A673 (cell line): ENCODE measurements at places on chromosomes 4 and X. TPM values are rescaled to one million over a fixed set of nuclear protein-coding genes. Genes with fewer than 3 reads are reported as not detected.
A peak's percentile ranks its signal among the peaks of the same experiment; 100 is the strongest.

UGT2B17 gene
- not detected in 2 replicates for total RNA-seq

ADH1B gene
- not detected in 2 replicates for total RNA-seq

TMPRSS11E gene
- total RNA-seq: not detected in 2 replicates

FAM90A26 gene
- not detected in 2 replicates for total RNA-seq

FAM236A gene
- not detected in 2 replicates for total RNA-seq

GRCh38 chr4:661881-662761 lies 12.0 kb downstream of the ATP5ME start:
- H3K27ac ChIP-seq: no peak overlapping the region
- peaks cover 4% of the 10 kb centered on the region for H3K4me1 ChIP-seq
- no peak overlapping the region for H3K4me3 ChIP-seq
- no peaks in the 10 kb centered on the region for H3K36me3 ChIP-seq
- no peaks in the 10 kb centered on the region for H3K27me3 ChIP-seq
- no peak for DNase-seq

DNA sequence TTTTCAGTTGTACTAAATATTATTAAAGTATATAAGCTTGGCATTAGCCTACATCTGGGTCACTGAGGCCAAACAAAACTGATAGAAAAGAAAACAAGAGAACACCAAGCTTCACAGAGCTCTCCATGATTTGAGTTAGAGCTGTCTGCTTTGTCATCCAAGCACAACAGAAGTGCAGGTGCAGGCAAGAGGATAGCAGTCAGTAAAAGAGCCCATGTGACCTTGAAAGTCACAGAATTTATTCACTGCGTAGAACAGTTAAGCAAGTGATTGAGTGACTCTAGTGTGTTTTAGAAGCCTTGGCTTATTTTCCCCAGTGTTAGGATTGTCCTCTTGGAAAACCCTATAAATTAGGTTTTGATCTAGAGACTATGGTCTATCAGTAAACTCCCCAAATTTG lies 49.4 kb upstream of the PRDM5 start:
- H3K27me3 ChIP-seq: no peaks in the 10 kb centered on the region
- H3K4me1 ChIP-seq: no peaks in the 10 kb centered on the region
- H3K27ac ChIP-seq: no peak overlapping the region
- no peak for DNase-seq

DNA sequence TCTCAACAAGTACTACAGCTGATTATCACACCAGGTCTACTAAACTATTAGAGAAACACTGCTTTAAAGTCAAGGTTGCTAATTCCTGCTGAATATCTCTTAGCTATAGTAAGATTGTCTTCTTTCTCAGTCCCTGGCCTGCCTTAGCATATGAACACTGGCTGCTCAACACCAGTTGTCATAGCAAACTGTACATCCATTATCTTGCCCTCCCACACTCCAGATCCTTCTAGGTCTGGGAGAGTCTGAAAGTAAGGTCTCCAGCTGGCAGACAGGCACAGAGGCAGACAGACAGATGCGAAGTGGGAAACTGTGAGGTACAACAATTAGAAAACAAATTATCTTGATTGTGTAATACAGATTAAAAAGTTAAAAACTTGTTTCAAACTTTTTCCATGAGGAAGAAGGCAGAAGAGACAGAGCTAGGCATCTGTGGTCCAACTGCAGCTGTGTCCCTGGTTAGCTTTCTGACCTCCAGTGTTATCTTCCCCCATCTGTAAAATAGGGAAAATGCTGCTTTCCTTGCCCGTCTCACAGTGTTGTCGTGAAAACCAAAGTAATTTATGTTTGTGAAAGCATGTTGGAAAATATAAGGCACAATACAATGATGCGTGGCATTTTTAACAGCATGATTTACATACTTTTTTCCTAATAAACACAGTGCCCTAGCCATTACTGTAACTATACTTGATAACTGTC lies 133.8 kb downstream of the KLHL13 start:
- no peaks in the 10 kb centered on the region for H3K27me3 ChIP-seq
- H3K4me1 ChIP-seq: peaks cover 22% of the 10 kb centered on the region
- H3K4me3 ChIP-seq: no peak overlapping the region
- DNase-seq: peak; percentile 44
- no peak overlapping the region for H3K27ac ChIP-seq
- no peaks in the 10 kb centered on the region for H3K36me3 ChIP-seq

DNA sequence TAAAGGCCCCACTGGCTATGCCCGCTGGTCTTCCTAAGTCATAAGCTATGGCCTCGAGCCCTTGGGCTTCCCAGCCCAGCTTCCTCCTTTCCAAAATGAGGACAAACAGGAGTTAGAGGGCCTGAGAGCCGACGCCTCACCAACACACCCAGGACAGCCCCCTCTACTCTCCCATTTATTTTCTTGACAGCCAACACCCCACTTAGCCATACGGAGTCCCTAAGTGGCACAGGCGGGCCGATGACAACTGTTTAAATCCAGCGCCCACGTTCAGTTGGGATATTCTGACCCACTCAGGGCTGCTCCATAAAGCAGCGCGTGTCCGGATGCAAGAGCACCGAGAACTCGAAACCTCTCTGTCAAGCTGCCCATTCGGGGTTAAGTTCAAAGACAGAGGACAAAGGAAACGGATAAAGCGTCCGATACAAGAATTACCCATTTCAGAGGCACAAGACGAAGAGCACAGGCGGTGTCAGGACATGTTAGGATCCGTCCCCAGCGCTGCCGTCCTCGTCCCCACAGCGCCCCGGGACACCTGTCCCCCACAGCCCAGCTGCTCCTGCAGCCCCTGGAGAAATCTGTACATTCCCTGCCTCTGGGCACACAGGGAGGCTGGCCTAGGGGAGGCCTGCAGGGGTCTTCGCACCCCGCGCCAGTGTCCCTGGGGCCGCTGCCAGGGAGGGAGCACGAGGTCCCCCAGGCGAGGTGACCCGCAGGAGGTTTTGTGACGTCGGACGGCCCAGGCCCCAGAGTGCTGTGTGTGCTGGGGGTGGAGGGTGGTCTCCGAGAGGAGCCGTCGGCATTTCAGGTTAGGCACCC lies 1.2 kb downstream of the PRKX start:
- no peaks in the 10 kb centered on the region for H3K4me1 ChIP-seq
- no peaks in the 10 kb centered on the region for H3K27me3 ChIP-seq
- peak overlapping the region; percentile 81 for H3K4me3 ChIP-seq
- DNase-seq: no peak
- H3K27ac ChIP-seq: peak overlapping the region; percentile 70
- no peaks in the 10 kb centered on the region for H3K36me3 ChIP-seq

- H3K27ac ChIP-seq: no peak overlapping the region
- H3K4me1 ChIP-seq: no peaks in the 10 kb centered on the region
- H3K4me3 ChIP-seq: no peak overlapping the region
- no peak for DNase-seq
Observed at GRCh38 chr4:11069083-11069482, 359.6 kb downstream of the HS3ST1 start.

GRCh38 chrX:150465881-150466775 lies 102.3 kb upstream of the MTM1 start:
- DNase-seq: no peak
- no peaks in the 10 kb centered on the region for H3K36me3 ChIP-seq
- no peak overlapping the region for H3K27ac ChIP-seq
- H3K27me3 ChIP-seq: no peaks in the 10 kb centered on the region
- no peak overlapping the region for H3K4me3 ChIP-seq
- H3K4me1 ChIP-seq: no peaks in the 10 kb centered on the region

- no peaks in the 10 kb centered on the region for H3K36me3 ChIP-seq
- H3K27ac ChIP-seq: no peak overlapping the region
- no peaks in the 10 kb centered on the region for H3K4me1 ChIP-seq
- no peaks in the 10 kb centered on the region for H3K27me3 ChIP-seq
- DNase-seq: no peak
Observed at GRCh38 chr4:94947681-94948108, 189.9 kb downstream of the BMPR1B start.

DNA sequence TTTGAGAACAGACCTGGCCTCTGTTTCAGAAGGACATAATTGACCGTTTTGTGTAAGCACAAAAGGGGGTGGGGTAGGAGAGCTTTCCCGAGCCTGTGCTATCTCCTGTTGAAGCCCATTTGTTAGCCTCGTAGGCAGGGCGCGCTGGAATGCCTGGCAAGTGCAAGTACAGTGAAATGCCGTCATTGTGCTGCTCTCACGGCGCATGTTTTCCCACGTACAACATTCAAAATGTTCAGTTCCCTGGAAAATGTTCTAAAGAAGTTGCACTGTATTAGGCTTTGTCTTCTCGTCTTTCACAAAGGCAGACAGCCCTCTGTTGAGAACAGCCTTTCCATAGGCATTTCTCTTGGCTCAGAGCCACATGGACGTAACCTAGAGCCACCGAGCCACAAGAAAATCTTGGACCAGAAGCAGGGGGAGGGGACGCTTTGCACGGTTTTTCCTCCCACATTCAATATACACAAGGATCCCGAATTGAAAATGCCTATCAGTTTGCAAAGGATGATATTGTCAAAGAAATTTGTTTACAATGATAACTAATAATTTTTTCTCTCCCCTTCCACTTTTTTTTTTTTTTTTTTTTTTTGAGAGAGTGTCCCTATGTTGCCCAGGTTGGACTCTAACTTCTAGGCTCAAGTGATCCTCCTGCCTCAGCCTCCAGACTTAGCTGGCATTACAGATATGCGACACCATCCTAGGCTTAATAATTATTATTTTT lies 54.6 kb upstream of the RAPGEF2 start:
- H3K4me1 ChIP-seq: peaks cover 18% of the 10 kb centered on the region
- no peak overlapping the region for H3K27ac ChIP-seq
- peak; percentile 71 for DNase-seq
- H3K36me3 ChIP-seq: no peaks in the 10 kb centered on the region
- H3K27me3 ChIP-seq: no peaks in the 10 kb centered on the region
- H3K4me3 ChIP-seq: peak overlapping the region; percentile 32

- peaks cover 14% of the 10 kb centered on the region for H3K4me1 ChIP-seq
- peak; percentile 28 for DNase-seq
- no peaks in the 10 kb centered on the region for H3K27me3 ChIP-seq
- no peaks in the 10 kb centered on the region for H3K36me3 ChIP-seq
Observed at GRCh38 chr4:100938698-100939097, 408.6 kb downstream of the PPP3CA start.

- H3K27ac ChIP-seq: no peak overlapping the region
- no peaks in the 10 kb centered on the region for H3K27me3 ChIP-seq
- H3K4me1 ChIP-seq: no peaks in the 10 kb centered on the region
- no peak overlapping the region for H3K4me3 ChIP-seq
- no peak for DNase-seq
Observed at GRCh38 chrX:99078301-99078700, 1331.8 kb downstream of the PCDH19 start.

GRCh38 chr4:104472766-104473165 lies 21.9 kb downstream of the CXXC4 start:
- no peaks in the 10 kb centered on the region for H3K27me3 ChIP-seq
- no peaks in the 10 kb centered on the region for H3K36me3 ChIP-seq
- no peak overlapping the region for H3K4me3 ChIP-seq

DNA sequence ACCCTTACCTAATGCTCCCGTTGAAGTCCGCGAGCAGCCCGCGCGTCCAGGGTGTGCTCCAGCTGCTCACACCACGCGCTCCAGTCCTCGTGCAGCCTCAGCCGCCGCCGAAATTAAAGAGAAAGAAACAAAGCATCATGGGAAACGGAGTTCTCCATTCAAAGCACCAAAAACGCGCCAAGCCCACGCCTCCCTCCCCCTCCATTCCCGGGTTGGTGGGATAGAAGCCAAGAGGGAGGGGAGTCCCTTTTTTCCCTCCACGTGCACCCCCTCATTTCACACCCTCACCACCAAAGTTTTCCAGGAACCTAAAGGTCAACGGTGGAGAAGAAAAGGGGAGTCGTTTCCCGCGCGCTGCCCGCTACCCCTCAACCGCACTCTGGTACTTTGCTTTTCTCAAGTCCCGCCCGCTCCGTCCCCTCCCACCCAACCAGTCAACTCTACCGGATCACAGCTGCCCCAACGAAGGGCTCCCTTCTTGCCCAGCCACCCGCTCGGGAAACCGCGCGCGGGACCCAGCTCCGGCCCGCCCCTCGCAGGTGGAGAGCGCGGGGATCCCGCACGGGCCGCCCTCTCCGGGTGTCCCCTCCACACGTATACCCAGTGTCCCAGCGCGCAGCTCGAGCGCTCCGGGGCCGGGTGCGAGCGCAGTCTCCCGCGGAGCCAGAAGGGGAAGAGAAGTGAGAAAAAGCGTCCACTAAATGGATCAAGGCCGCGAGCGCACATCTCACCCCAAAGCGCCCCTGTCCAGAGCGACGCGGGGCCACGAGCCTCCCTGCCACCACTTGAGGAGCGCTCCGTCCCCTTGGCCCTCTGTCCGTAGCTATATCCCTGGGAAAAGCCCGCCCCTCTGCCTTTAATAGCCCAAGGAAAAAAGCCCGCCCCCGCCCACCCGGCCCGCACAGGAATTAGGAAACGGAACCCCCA lies 65.1 kb upstream of the CCDC160 start:
- H3K27me3 ChIP-seq: peaks cover 62% of the 10 kb centered on the region
- DNase-seq: peak; percentile 40
- no peaks in the 10 kb centered on the region for H3K36me3 ChIP-seq
- H3K27ac ChIP-seq: no peak overlapping the region
- H3K4me3 ChIP-seq: peak overlapping the region; percentile 34

DNA sequence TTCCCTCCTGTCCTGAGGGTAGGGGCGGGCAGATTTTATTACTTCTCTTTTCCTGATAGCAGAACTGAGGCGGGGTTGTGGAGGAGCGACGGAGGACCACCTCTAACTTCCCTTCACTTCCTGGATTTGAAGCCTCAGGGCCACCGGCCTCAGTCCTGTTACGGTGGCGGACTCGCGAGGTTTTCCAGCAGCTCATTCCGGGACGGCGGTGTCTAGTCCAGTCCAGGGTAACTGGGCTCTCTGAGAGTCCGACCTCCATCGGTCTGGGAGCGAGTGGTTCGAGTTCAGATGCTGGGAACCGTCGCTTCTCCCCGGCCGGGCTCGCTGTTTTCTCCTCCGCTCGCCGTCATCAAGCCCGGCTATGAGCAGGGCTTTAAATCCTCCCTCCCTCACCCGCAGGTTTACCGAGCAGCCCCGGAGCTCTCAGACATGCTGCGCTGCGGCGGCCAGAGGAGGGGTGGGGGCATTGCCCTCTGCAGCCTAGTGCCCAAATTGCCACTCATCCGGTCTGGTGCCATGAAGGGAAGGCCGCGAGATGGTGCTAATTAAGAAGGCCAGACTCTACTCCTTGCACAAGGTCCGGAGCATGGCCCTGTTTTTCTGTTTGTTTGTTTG lies 23.3 kb downstream of the HAND2 start:
- H3K4me3 ChIP-seq: no peak overlapping the region
- no peak for DNase-seq
- no peak overlapping the region for H3K27ac ChIP-seq
- H3K36me3 ChIP-seq: no peaks in the 10 kb centered on the region
- no peaks in the 10 kb centered on the region for H3K27me3 ChIP-seq

- DNase-seq: no peak
- peak overlapping the region; percentile 89 for H3K4me3 ChIP-seq
- H3K36me3 ChIP-seq: no peaks in the 10 kb centered on the region
- H3K4me1 ChIP-seq: peaks cover 19% of the 10 kb centered on the region
- H3K27ac ChIP-seq: peak overlapping the region; percentile 52
Observed at GRCh38 chr4:165207016-165207430, 338 bp upstream of the KLHL2 start.

- no peaks in the 10 kb centered on the region for H3K4me1 ChIP-seq
- no peaks in the 10 kb centered on the region for H3K27me3 ChIP-seq
- H3K27ac ChIP-seq: no peak overlapping the region
- DNase-seq: no peak
- no peaks in the 10 kb centered on the region for H3K36me3 ChIP-seq
- H3K4me3 ChIP-seq: no peak overlapping the region
Observed at GRCh38 chr4:3044870-3045819, 29.2 kb downstream of the HTT-AS start.

GRCh38 chr4:137378393-137378792 lies 153.9 kb downstream of the PCDH18 start:
- H3K4me1 ChIP-seq: peaks cover 6% of the 10 kb centered on the region
- H3K27ac ChIP-seq: no peak overlapping the region
- H3K27me3 ChIP-seq: no peaks in the 10 kb centered on the region
- no peaks in the 10 kb centered on the region for H3K36me3 ChIP-seq
